Activated naive CD4-positive, alpha-beta T cell (primary cell): ENCODE measurements at places on chromosomes 1 and 21.

GRCh38 chr1:52534928-52535764 is 17.7 kb downstream of the TUT4 start:
- no peak for DNase-seq

- DNase-seq: no peak
Measured at GRCh38 chr1:14106126-14106525, 406.1 kb downstream of the PRDM2 start.

- no peak for DNase-seq
Measured at GRCh38 chr1:154869351-154870114, 548 bp downstream of the KCNN3 start.

GRCh38 chr1:18581420-18581880 is 49.2 kb upstream of the PAX7 start:
- DNase-seq: no peak

DNA sequence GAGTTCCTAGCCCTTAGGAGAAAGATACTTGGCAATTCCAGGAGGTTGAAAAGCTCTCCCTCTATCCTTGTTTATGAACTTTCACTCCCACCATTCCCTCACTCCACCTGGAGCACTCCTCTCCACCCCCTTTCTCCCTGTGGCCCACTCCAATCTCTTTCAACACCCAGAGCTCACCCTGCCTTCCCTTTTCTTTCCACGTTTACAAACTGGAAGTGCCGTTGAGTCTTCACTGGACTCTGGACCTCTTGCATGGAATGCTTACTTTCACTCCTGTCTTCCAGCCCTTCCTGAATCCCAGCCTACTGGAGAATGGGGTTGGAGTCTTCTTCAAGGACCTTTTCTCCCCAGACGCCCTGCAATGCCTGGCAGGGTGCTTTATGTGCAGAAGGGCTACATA is 198.5 kb downstream of the RHOU start:
- no peak for DNase-seq

DNA sequence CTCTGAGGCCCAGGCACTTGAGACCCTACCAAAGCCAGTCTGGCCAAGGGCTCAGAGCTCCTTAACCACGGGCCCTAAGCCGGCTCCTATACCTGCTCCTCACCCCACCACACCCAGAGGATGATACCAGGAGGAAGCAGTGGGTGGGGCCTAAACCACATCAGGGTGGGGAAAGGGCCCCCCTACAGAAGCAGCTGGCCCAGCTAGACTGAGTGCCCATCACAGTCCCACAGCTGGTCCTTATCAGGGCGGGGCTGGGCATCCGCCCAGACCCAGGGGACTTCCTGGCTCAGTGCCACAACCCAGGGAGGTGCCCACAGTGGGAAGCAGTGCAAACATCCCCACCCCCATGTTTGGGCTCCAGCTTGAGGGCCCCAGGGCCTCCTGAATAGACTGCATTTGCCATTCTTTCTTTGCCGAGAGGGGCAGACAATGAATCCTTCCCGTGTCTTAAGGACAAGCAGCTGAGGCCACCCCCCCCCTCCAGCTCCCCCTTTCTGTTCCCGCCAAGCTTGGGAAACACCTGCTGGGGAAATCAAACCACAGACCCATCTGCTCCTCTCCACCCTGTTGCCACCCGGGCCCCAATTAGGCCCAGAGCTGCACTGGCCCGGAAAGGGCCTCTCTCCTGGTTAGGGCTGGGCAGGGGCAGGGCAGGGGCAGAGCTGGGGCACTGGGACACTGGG is 6.2 kb downstream of the E2F2 start:
- DNase-seq: no peak

GRCh38 chr1:47572731-47573430 is 135.0 kb downstream of the FOXD2 start:
- DNase-seq: no peak

GRCh38 chr1:112247961-112248360 is 148.1 kb upstream of the CTTNBP2NL start:
- no peak for DNase-seq

DNA sequence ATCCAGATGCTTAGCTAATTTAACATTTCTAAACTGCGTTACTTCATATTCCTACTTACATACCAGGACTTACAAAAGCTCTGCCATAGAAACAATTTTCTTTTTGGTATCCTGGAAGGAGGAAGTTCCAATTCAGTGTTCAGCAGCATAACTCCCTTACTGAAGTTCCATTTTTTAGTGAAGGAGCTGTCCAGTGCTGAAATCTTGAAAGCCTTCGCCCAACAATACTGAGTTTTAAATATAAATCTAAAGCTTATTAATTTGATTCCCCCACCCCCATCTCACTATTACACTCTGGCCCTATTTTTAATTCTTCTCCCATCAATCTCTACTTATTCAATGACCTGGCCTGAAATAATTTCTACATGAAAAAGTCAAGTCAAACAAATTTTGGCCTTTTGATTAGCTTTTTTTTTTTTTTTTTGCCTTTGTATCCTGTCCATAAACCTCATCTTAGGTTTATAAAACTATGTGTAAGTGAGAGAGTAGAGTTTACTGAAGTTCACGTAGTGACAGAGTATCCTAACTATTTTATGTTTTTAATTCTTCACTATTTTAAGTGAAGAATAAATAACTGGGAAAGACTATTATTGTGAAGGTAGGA is 323.0 kb upstream of the PLD5 start:
- no peak for DNase-seq

GRCh38 chr1:24295535-24295934 is 23.6 kb upstream of the GRHL3 start:
- no peak for DNase-seq

DNA sequence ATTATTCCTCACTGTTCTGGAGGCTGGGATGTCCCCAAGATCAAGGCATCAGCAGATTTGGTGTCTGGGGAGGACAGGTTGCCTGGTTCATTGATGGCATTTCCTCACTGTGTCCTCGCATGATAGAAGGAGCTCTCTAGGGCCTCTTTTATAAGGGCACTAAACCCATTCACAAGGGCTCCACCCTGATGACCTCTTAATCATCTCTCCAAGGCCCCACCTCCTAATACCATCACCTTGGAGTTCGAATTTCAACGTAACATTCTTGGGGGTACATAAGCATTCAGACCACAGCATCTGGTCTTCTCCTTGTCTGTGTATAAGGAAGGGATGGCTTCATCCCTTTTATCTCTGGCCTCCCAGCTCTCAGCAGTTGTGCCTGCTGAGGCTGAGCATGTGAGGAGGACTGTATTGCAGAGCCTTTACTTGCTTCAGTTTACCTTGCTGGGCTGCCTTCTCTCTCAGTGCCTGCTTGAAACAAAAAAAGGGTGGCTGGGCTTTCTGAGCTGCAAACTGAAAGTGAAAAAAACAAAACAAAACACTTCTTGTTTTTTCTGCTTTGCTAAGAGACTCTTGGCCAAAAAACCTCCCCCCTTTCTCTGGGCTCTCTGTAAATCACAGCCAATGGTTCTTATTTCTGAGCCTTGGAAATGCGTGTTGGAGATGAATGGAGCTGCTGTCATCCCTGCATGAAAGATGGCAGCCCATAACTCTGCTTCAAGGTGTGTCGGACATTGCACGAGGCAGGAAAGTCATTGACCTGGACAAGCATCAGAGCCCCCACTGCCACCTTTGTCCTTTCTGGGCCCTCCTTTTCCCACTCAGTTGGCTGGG is 75.8 kb downstream of the RHOU start:
- no peak for DNase-seq

DNA sequence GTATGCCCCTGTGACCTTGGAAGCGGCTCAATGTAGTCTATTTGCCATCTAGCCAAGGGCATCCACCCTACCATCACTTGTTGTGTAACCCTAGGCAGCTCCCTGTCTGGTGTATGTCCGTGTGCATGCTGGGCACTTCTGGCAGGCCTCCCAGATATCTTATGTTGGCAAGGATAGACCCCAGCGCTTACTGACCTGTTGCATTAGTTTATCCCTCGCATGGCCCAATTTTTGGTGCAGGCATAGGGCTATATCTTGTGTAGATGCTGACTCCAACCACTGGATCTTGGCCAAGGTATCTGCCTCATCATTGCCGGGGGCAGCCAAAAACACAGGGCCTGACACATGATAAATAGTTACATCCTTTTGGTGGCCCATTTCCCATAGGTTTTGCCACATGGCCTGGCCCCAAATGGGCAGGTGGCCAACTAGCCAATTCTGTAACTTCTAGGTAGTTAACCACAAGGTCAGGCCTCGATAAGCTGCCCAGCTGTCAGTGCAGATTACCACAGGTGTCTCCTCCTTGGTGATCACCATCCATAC is 14.0 kb upstream of the TBX19 start:
- DNase-seq: no peak

- DNase-seq: no peak
Measured at GRCh38 chr1:173062150-173062938, 11.6 kb upstream of the TNFSF18 start.

DNA sequence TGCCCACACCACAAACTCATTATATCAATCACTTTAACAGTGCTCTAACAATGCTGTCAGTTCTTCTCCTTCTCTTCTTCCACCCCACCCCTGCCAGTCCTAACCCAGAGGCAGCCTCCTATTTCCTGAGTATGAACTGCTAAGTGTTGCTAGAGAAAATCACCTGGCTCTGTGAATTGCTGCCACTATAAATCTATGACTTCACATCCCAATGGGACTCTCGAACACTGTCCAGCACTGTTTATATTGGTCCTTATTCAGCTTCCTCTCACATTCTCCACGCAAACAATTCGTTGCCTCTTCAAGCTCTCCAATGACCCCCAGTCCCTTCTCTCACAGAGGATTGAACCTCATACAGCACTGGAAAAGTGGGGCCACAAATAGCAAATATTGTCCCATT is 27.0 kb upstream of the USH2A start:
- DNase-seq: no peak

DNA sequence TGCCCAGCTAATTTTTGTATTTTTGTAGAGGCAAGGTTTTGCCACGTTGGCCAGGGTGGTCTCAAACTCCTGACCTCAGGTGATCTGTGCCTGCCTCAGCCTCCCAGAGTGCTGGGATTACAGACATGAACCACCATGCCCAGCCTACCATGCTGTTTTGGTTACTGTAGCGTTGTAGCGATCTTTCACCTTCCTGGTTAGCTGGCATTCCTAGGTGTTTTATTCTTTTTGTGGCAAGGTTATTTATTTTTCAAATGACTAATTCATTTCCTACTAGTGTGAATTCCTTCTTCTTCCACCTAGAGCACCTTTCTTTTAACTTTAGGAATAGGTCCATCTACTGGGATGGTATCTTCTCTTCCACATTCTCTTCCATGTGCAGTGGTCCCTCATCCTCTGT is 29.3 kb downstream of the TMEM200B start:
- DNase-seq: no peak

DNA sequence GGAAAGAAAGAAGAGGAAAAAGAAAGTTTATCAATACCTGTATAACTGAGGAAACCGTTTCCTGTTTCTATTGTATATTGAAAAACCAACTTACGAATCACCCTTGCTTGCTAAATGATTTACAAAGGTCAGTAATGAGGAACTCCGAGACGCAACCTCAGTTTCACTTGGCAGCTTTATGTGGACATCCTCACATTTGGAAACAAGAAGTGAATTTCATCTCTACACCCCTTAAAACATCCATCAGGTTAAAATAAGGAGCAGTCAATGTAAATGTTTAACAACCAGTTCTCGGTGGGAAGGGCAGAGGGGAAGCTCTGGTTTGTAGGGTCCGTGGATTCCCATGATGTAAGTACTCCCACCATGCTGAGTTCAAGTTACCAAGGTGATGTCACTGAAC is 481.7 kb upstream of the RUNX1 start:
- no peak for DNase-seq

GRCh38 chr1:240271081-240271480 is 179.4 kb downstream of the FMN2 start:
- no peak for DNase-seq

- DNase-seq: no peak
Measured at GRCh38 chr21:27079636-27080240, 112.8 kb upstream of the ADAMTS5 start.

DNA sequence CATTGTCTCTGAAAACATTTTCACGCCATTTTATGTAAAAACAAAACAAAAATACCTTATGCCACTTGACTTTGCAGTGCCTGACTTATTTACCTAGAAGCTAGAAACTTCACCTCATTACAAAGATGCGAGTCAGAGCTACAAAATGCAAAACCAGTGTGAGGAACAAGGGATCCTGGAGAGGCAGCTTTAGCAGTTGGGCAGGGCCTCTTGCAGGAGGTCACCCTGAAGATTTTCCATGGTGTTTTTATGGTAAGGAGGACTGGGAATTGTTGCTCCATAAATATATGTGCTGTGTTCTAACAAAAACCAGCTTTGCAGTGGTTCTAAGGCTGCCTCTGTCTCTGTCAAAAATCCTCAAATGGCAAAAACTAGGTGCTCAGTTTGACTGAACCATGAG is 36.4 kb upstream of the TARBP1 start:
- no peak for DNase-seq

GRCh38 chr1:35569936-35570335 is 3.2 kb upstream of the TFAP2E start:
- no peak for DNase-seq

DNA sequence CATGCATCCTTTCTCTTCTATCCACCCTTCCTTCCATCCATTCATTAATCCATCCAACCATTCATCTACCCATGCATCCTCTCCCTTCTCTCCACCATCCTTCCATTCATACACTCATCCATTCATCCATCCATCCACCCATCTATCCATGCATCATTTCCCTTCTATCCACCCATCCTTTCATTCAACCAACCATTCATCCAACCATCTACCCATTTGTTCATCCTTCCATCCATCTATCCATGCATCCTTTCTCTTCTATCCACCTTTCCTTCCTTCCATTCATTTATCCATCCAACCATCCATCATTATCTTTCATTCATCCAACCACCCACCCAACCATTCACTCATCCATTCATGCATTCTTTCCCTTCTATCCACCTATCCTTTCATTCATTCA is 188.4 kb downstream of the NPHP4 start:
- DNase-seq: no peak

DNA sequence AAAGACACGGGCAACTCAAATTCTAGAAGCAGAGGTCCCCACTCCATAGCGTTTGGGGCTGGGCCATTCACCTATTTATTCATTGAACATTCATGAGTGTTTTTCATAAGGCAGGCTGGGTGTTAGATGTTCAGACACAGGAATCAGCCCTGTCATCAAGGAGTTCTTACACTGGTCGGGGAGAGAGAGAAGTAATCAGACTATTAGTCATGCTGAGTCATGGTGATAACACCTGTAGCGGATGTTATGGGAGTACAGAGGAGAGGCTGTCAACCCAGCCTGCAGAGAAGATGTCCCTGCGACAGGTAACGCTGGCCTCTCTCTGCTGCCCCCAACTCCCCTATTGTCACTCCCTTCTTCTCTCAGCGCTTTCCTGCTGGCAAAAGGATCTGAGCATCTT is 17.2 kb downstream of the LY9 start:
- no peak for DNase-seq

GRCh38 chr1:223845810-223846682 is at the start of gene TP53BP2:
Gene TP53BP2, minus strand, starts transcription at chr1:223845947. Its CDS starts 267 bp downstream, at chr1:223845680.
- DNase-seq: peak; percentile 84

- DNase-seq: no peak
Measured at GRCh38 chr1:177948336-177948972, 21.4 kb downstream of the SEC16B start.

GRCh38 chr1:194447636-194448035 is 1261.2 kb upstream of the B3GALT2 start:
- DNase-seq: no peak

GRCh38 chr1:153970346-153970745 is 2.6 kb downstream of the CREB3L4 start:
- no peak for DNase-seq

- DNase-seq: no peak
Measured at GRCh38 chr1:173422456-173422976, 54.6 kb upstream of the PRDX6 start.

GRCh38 chr21:43740497-43741156 is 21.7 kb downstream of the PDXK start:
- DNase-seq: no peak
